ENCODE measurements at places on chromosomes 5 and 9. TPM values are rescaled to one million over a fixed set of nuclear protein-coding genes. Genes with fewer than 3 reads are reported as not detected.

- H3K4me1 ChIP-seq = peaks cover 5% of the 10 kb centered on the region
- H3K27me3 ChIP-seq = no peaks in the 10 kb centered on the region
- H3K4me3 ChIP-seq = no peak overlapping the region
Observed at GRCh38 chr9:105007143-105007542, 79.2 kb upstream of the ABCA1 start.

OGN gene
- 43.5 TPM for total RNA-seq

DNA sequence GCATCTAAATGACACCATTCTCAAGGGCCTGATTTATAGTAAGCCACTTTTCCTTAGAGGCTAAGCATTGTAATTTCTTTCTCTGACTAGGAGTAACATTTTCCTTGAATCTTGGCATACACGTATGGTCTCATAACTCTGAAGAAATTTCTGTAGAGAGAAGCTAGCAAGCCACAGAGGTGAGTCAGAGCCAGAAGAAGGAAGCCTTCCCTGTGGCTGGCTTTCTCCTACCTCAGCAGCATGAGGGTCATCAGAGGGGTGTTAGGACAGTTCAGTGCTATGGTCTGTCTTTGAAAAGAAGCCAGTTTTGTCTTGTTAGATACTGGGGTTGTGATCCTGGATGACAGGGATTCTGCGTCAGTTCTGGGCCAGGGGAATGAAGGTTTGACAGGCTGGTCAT, 3.2 kb downstream of the SNX30 start:
- no peak overlapping the region for H3K4me3 ChIP-seq
- peak overlapping the region; percentile 55 for H3K27ac ChIP-seq
- DNase-seq = peak; percentile 57
- peaks cover 45% of the 10 kb centered on the region for H3K4me1 ChIP-seq

GRCh38 chr9:134403682-134404301, 77.5 kb downstream of the RXRA start:
- no peak overlapping the region for H3K27ac ChIP-seq
- no peak for DNase-seq
- H3K36me3 ChIP-seq = no peaks in the 10 kb centered on the region
- no peaks in the 10 kb centered on the region for H3K4me1 ChIP-seq

HTR4 gene
- 2.0 TPM for total RNA-seq

IL17B gene
- total RNA-seq = not detected

GRCh38 chr9:136334541-136334940, 7.2 kb downstream of the GPSM1 start:
- H3K4me1 ChIP-seq = no peaks in the 10 kb centered on the region
- no peak overlapping the region for H3K4me3 ChIP-seq
- DNase-seq = no peak
- H3K36me3 ChIP-seq = no peaks in the 10 kb centered on the region

- no peaks in the 10 kb centered on the region for H3K4me1 ChIP-seq
- H3K36me3 ChIP-seq = no peaks in the 10 kb centered on the region
- no peak overlapping the region for H3K4me3 ChIP-seq
- no peaks in the 10 kb centered on the region for H3K27me3 ChIP-seq
- no peak for DNase-seq
- H3K27ac ChIP-seq = no peak overlapping the region
Observed at GRCh38 chr9:133793471-133793870, 55.3 kb upstream of the SARDH start.

SAXO1 gene
- total RNA-seq = not detected

GRCh38 chr9:92564982-92565381, 29.2 kb upstream of the ECM2 start:
- no peak for DNase-seq
- H3K4me1 ChIP-seq = peaks cover 11% of the 10 kb centered on the region
- no peaks in the 10 kb centered on the region for H3K27me3 ChIP-seq
- H3K27ac ChIP-seq = no peak overlapping the region
- H3K36me3 ChIP-seq = no peaks in the 10 kb centered on the region
